ENCODE measurements at places on chromosomes 2 and 18. TPM values are rescaled to one million over a fixed set of nuclear protein-coding genes. Genes with fewer than 3 reads are reported as not detected.

The CHRND gene
- not detected for total RNA-seq

The EFEMP1 gene
- total RNA-seq: 125 TPM

The SULT1C2 gene
- not detected for total RNA-seq

GRCh38 chr2:12556762-12557161 lies 160.0 kb upstream of the TRIB2 start:
- DNase-seq: peak; percentile 58

Measured in MCF 10A (cell line).